ENCODE measurements at places on chromosomes 6 and 20.
A peak's percentile ranks its signal among the peaks of the same experiment; 100 is the strongest.

DNA sequence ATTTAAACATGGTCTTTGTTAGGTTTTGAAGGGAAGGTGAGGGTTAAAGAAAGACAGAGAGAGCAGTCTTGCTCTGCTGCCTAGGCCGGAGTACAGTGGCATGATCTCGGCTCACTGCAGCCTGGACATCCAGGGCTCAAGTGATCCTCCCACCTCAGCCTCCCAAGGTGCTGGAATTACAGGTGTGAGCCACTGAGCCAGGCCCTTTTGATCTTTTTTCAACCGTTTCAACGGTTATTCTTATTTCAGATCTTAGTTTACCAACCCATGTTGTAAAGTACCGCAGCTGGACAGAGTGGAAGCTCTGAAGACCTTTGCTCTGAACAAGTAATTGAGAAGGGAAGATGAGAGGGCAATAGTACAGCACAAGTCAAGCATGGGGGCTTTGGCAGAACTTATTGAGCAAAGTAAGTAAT is 1.2 kb upstream of the SRPK1 start:
- DNase-seq: no peak

GRCh38 chr6:123821112-123821511 is 17.4 kb downstream of the NKAIN2 start:
- DNase-seq: no peak

- DNase-seq: no peak
These were observed 220.5 kb downstream of the SYNE1 start for GRCh38 chr6:152416652-152417051.

- no peak for DNase-seq
These were observed 104.3 kb upstream of the AGPAT4 start for GRCh38 chr6:161378115-161378514.

DNA sequence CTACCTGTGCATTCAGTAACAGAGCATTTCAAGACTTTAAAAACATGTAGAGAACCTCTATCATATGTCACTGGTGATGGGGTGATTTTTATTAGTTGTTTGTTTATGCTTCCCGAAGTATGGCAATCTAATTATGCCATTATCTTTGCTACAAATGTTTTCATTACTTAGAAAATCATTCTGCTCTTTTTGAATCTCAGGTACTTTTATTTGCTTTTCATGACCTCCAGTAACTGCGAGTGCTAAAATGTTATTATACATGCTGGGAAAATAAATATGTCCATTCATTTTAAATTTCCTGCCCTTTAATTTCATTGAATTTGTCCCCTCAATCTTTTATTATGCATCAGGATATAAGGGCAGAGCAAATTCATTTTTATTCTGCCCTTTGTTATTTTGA is 515.7 kb downstream of the NKAIN2 start:
- DNase-seq: no peak

DNA sequence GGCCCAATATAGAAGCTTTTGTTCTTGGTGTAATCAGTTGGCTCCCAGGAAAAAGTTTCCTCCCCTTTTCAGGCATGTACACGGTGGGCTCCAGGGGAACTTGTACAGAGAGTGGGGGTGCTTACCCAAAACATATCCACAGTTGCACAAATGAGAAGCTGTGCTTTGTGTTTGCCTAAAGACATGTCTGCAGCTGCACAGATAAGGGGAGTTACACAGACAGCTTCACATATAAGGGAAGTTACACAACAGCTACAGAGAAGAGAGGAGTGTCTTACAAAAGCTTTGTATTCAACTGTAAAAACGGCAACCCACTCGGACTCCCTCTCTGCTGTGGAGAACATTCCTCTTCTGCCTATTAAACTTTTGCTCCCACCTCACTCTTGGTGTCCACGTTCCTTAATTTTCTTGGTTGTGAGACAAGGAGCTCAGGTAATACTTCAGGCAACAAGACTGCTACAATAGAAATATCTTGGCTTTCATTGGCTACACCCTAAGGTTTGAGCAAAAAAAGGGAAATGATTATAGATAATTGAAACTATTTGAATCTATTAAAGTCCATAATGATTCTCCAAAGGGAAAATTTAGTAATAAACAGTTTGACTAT is 7.4 kb upstream of the PNRC1 start:
- no peak for DNase-seq

- no peak for DNase-seq
These were observed 4.5 kb upstream of the COL9A3 start for GRCh38 chr20:62812181-62812906.

DNA sequence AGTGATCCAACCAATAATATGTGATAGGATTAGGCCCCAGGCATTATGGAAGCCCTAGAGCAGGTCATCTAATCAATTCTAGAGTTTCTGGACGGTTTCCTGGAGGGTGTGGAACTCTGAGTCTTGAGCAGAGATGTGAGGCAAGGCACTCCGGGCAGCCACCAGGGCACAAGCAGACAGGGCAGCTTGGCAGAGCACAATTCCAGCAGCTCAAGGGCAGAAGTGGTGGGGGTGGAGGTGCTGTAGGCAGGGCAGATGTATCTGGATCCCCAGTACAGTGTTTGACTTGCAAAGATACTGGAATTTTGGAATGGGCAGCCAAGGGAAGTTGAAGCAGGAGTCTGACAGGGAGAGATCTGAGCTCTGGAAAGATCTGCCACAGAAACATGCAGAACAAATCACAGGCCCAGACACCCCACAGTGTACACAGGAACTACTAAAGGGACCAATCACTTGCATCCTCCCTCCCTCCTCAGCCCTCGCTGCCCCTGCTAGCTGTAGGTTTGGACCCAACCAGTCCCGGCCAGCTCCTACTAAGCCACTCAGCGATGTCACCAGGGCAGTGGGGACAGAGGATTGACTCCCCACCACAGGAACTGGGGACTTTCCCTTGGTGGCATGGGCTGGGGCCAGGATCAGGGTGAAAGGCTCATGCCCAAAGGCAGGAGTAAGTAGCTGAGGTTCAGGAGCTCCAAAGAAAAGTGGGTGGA is 47.0 kb downstream of the TFEB start:
- DNase-seq: no peak

DNA sequence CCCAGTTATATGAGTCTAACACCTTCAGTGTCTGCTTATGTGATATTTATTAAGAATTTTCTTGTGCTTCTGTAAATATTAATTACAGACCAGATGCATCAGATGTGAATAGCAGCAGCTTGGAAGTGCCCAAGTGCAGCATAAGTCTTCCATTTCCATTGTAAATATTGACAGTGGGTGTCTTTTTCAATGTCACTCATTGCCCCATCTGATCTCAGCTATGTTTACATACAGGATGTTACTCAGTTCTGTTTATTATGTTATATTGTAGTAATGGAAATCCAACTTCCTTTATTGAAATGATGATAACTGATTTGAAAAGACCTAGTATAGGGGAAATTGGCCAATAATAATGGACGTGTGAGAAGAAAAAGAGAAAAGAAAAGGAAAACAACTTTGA is 296.7 kb downstream of the SAMD5 start:
- no peak for DNase-seq

DNA sequence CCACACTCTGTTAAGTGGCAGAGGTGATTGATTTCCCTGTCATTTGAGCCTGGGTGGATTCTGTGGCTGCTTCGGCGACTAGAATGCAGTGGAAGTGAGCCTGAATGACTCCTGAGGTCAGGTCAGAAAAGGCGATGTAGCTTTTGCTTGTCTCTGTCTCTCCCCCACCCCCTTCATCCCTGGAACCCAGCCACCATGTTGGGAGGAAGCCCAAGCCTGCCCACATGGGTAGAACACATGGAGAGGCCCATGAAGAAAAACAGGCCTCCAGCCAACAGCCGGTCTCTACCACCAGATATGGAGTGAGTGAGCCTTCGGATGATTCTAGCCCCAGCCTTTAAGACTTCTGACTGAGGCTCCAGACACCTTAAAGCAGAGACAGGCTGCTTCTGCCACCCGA is 181.0 kb downstream of the TFAP2C start:
- no peak for DNase-seq

DNA sequence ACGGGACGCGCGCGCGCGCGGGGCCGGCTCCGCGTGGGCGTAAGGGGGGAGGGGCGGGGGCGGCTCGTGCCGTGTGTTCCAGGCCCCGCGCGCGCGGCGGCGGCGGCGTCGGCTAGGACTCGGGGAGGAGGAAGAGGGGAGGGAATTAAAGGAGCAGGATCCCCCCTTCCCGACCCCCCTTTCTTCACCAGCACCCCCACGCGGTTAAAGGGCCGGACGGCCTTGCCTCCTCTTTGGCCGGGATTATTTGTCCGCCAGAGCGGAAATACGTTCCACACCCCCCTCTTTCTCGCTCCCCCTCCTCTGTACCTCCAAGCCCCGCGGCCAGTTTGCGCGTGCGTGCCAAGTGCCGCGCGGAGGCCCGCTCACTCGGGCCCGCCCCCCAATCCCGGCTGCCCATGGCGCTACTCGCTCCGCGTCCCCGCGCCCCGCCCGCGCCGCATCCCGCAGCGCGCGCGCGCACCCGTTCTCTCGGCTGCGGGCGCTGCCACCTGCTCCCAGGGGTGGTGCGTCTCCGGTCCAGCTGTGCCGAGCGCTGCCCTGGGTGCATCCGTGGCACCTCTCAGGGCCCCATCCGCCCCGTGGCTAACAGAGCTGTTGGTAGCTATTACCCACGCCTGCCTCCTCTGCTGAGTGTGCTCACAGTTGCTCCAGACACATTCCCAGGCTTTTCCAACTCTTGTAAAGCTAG is at the start of gene ZBTB12:
Gene ZBTB12, minus strand, starts transcription at position 134 of the 691 bp plus-strand sequence. CDS start 781 bp downstream, outside the sequence.
- DNase-seq: peak; percentile 97

All from NCI-H510A (cell line).